ENCODE measurements at places on chromosomes 5 and 9.

DNA sequence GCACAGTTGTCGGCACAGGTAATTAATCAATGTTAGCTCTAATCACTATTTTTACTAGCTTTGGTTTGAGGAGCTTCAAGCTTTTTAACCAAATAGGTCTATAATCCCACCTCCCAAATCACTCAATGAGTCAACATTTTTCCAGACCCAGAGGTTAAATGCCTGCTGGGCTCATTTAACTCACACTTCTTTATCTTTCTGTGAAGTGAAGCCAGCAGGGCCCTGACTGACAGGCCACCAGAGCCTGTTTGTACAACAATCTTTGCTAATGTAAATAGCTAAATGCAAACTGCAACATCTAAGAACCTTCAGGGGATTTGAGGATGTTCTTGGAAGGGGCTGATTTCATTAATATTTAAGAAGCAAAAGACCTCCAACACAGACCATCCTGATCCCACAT lies 98.4 kb upstream of the NREP start:
- DNase-seq = no peak

GRCh38 chr5:96978812-96979449 lies 43.1 kb downstream of the LNPEP start:
- DNase-seq = no peak

DNA sequence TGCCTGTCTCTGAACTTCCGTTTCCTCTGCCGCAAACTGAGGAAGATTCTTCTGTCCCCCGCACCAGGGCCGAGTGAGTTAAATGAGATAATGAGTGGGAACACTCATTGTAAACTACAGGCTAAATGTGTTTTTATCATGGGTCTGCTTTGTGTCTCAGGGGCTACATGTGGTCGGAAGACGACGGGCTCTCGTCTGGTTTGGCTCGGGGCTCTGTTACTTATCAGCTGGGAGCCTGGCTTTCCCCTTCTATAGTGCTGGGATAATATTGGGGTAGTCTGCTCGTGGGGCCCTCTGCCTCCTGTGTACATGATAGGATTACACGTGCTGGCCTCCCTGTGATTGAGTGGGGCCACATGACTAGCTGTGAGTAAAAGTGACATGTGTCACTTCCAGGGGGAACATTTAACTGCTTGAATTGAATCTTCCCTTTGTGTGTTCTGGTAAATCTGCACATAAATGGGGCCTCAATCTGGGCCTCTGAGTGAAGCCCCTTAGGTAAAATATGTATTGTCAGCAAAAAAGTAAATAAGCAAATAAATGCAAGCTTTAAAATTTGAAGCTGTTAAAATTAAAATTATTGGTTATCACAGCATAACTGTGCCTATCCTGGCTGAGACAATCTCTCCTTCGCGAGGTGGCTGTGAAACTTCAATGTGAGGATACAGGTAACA lies 86.9 kb upstream of the SH3PXD2B start:
- DNase-seq = no peak

GRCh38 chr9:116644091-116644688 lies 42.9 kb upstream of the TRIM32 start:
- DNase-seq = no peak

- DNase-seq = no peak
These were observed 384.6 kb downstream of the SPOCK1 start for GRCh38 chr5:137114529-137114928.

DNA sequence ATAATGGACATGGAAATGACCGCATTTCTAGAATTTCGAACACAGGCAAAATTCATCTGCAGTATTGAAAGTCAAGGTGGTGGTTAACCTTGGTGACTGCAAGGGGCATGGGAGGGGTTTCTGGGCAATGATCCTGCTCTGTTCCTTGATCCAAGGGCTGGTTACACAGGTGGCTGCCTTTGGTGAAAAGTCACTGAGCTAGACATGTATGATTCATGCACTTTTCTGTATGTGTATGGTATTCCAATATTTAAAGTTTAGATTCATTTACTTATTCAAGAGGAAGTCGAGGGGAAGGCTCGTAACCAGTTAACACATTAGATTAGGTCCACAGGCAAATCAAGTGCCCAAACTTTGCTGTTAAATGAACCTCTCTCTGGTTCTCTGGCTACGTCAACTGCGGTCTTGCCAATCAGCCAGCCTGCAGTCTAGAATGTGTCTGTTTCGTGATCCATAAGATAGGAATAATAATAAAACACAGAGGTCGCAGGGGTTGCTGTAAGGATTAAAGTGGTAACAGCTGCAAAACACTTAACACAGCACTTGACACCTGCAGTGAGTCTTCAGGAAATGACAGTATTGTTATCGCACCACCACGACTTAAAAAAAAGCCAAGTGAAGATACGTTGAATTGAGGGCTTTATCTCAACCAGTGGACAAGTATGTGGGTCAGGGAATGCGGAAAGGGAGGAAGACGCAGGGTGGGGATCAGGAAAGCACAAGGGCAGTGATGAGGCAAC lies 92.5 kb downstream of the TLE1 start:
- DNase-seq = no peak

DNA sequence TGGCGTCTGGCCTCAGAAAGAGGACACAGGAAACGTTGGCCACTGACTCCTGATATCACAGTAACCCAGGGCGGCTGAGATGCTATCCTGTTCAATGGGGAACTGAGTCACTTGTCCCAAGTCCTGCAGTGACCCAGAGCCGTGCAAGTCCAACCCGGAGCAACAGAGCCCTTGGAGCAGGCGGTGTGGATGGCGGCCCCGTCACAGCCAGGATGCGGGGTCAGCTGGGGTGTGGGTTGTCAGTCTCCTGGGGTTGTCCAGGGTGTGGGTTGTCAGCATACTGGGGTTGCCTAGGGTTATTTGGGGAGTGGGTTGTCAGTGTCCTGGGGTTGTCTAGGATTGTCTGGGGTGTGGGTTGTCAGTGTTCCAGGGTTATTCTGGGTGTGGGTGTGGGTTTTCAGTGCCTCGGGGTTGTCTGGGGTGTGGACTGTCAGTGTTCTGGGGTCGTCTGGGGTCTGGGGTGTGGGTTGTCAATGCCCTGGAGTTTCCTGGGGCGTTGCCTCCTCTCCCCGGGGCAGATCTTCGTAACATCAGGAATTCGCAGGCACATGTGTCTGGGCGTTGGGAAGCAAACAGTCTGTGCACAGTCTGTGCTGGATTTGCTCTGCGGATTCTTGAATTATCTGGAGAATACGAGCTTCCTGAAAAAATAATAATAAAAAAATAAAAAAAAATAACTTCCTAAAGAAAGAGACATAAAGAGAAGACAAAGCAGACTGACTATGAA lies 257.5 kb downstream of the PARP8 start:
- DNase-seq = no peak

GRCh38 chr9:87395804-87396479 lies 101.7 kb upstream of the DAPK1 start:
- peak; percentile 81 for DNase-seq

- DNase-seq = no peak
These were observed 184.1 kb upstream of the ADRA1B start for GRCh38 chr5:159732220-159732619.

GRCh38 chr5:146796911-146797310 lies 81.6 kb downstream of the PPP2R2B start:
- DNase-seq = no peak

GRCh38 chr9:133535306-133535877 lies 888 bp downstream of the ADAMTSL2 start:
- no peak for DNase-seq

DNA sequence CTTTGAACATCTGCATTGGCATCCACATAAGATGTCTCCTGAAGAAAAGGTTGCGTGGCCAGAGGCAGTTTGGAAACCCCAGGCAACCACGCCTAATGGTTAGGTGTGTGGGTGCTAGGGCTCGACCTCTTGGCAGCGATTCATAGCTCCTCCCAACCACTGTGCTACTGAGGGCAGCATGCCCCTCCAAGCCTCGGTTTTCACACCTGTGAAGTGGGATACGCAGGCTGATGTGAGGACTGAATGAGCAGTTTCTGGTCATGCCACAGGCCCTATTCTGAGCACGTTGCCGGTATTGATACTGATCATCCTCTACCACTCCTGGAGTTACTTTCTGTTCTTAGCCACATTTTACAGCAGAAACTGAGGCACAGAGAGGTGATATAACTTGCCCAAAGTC lies 19.1 kb downstream of the NDST1 start:
- DNase-seq = no peak

DNA sequence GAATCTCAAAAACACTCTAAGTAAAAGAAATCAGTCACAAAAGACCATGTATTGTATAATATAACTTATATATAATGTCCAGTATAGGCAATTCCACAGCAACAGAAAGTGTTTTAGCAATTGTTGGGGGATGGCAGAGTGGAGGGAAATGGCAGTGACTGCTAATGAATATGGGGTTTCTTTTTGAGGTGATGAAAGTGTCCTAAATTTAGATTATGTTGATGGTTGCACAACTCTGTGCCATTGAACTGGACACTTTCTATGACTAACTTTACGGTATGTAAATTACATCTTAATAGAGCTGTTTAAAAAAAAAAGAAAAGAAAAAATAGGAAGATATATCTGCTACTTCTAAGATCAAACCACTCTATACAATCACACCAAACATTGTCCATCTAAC lies 124.9 kb upstream of the ZNF462 start:
- DNase-seq = no peak

DNA sequence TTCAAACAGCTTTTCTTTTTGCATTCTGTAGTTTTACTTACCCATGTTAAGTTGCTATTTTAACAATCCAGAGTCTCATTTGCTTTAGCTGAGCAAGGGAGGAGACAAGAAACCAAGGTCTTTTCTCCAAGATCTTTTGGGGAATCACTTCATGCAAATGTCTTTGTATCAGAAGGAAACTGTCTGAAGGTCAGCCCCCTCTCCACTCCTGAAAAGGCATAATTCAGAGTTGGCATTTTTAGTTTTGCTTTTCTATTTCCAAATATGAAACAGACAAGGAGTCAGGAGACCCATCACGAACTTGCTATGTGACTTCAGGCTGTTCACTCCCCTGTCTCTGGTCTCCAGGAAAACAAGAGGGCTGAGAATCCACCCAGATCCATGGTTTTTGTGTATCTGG lies 12.3 kb upstream of the TNFSF15 start:
- DNase-seq = no peak

DNA sequence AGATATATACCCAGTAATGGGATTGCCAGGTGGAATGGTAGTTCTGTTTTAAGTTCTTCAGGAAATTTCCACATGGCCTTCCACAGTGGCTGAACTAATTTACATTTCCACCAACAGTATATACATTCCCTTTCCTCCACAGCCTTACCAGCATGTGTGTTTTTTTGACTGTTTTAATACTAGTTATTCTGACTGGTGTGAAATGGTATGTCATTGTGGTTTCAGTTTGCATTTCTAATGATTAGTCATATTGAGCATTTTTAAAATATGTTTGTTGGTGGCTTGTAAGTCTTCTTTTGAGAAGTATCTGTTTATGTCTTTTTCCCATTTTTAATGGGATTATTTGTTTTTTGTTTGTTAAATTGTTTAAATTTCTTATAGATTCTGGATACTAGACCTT lies 208.9 kb downstream of the CFAP90 start:
- no peak for DNase-seq

- DNase-seq = no peak
These were observed 144.7 kb downstream of the SAXO1 start for GRCh38 chr9:18888290-18888689.

DNA sequence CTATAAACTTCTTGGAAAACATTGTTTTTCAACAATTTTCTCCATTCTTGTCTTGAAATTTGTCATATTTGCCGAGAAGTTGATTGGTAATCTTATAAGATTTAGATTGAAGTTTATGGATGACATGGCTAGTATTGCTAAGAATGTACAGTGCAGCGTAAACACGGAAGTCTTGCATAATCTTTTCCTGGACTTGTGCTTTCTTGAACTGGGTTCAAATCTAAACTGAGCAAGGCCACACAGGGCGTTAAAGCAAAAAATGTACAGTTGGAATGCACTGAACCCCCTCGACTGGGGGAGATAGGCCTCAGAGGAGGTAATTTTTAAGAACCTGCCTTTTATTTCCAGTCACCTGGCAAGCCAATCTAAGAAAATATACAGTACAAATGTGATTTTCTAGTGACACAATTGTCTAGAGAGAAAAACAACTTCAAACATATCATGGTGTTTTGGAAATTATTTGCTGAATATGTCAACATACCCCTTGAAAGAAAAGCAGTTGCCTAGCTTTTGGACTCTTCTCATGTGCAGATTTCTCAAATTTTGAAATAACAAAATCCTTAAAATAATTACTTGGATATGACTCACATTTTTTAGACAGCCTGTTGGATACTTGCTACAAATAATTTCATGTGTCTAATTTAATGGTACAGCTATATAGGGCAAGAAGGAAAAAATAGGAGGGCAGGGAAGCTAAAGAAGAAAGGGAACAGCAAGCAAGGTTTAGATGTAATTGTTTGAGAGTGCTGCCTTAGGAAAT lies 18.5 kb upstream of the GAS1 start:
- no peak for DNase-seq

DNA sequence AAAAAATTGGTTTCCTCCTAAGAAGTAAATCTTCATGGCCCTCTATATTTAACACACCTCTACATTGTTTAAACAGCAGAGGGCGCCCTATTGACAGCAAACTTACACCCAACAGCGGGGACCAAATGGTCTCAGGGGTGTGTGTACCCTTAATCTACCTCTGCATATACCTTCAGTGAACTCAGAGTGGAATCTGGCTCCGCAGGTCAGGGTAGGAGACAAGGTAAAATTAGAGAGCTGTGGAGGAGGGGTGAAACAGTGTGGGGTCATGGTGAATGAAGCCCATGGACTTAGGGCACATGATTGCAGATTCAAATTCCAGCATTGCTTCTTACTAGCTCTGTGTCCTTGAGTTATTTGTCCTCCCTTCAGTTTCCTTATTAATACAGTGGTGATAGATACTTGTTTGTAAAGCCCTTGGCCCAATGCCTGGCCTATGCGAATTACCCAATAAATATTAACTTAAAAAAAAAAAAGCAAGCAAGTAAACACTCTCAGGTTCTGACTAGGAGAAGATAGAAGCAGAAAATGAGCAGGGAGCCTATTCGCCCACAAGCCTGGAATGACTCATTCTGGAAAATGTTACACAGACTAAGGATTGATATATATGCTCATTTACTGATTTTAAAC lies 122.9 kb downstream of the CAVIN4 start:
- DNase-seq = peak; percentile 3

DNA sequence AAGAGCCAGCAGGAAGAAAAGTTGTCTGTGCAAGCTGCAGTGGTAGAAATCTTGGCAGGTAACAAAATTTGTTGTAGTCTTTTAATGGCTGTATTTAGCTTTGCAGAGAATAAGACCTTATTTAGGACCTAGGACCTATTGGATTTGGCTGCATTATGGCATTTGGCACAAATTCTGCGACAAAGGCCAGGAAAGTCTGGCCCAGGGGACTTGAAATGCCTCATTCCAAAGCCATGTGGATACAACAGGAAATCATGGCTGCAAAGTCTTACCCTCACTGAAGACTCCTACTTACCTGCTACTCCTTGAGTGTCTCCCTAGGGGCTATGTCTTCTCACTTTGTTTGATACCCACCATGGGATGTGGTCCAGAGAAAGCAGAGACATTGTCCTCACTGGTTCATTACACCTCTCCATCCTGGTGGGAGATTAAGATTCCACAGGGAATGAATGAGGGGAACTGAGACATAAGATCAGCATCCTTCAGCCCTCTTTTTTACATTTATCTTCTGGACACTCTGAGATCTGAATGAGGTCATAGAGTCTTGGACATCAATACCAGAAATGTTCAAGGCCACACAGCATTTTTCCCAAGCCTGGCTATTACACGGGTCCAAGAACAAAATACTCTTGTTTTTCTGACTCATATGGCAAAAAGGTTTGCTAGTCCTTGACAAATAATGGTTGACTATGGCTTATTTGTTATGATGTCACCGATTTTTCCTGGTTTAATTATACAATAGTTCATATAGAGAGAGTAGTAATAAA lies 119.4 kb downstream of the PDE8B start:
- no peak for DNase-seq
